Vagina (tissue), 2 donors: ENCODE measurements at places on chromosomes 12 and 14.

DNA sequence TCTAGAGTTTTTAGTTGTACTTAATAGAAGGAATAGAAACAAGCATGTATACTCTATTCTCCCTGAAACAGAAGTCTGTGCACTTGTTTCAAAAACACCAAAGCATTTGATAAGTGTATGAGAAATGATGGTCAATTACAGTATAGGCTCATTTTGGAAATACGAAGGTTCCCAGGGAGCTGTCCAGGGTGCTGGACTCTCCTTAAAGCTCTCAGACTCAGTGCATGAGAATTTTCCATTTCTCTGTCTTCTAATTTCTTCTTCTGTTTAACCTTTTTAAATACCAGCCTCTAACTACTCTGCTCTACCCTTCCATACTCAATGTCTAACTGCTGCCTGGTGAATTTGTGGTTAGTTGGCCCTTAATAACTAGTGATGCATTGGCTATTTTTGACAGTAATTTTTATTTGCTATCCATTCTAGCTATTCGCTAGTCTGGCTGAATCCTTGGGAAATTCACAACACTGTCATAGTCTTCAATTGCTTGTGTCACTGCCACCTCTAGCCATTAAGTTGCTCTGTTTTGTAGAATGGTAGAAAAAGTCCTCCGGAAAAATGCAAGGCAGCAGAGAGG, 229.2 kb downstream of the NRXN3 start:
- no peak for DNase-seq
- no peaks in the 10 kb centered on the region for H3K4me1 ChIP-seq
- no peak overlapping the region for H3K27ac ChIP-seq
- H3K4me3 ChIP-seq: no peak overlapping the region

DNA sequence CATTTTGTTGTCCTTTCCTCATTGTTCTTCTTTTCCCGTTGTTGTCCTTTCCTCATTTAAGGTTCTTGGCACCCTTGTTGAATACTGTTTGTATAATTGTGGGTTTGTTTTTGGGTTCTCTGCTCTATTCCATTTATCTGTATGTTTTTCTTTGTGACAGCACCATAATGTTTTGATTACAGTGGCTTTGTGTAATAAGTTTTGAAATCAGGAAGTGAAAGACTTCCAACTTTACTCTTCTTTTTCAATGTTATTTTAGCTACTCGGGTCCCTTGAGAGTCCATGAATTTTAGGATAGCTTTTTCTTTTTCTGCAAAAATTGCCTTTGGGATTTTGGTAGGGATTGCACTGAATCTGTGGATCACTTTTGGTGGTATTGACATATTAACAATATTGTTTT, 28.1 kb downstream of the ETNK1 start:
- no peaks in the 10 kb centered on the region for H3K27me3 ChIP-seq
- H3K4me3 ChIP-seq: no peak overlapping the region
- H3K4me1 ChIP-seq: peaks cover 23% of the 10 kb centered on the region
- DNase-seq: no peak
- no peaks in the 10 kb centered on the region for H3K36me3 ChIP-seq

DNA sequence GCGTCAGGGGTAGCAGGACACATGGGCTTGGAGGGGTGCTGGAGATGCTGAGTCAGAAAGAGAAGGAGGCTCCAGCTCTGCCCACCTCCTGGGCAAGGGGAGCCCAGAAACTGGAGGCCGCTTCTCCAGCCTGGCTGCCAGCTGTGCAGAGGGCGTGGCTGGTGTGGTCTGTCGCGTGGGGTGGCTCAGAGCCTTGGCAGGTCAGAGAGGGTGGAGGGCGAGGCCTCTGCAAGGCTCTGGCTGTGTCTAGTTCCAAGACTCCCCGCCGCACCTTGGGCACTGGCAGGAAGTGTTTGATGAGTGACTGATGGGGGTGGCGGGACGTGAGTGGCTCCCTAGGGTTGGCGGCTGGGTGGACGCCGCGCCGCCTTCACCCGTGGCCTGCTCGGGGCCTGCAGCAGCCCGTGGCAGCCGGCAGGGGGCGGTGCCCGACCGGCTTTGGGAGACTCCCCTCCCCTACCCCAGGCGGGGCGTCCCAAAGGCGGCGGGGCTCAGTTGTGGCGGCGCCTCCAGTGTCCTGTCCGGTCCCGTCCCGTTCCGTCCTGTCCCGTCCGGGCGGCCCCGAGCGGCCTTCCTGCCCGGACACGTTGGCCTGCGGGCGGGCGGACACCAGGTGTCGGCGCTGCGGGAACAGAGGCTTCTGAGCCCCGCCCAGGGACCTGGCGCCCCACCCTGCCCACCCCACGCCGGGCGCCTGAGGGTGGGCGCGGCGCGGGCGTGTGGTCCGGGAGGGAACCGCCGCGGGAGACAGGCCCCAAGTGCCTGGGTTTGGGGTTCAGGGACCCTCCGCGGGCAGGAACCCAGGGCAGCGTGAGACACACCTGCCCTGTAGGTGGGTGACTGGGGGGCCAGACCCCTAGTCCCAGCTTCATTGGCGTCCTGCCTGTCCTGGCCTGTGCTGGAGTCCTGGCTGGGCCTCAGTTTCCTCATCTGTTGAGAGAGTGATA, 39.7 kb downstream of the KRT80 start:
- H3K27ac ChIP-seq: peak overlapping the region; percentile 98
- H3K4me1 ChIP-seq: peaks cover 76% of the 10 kb centered on the region
- H3K27me3 ChIP-seq: no peaks in the 10 kb centered on the region
- no peak for DNase-seq
- no peaks in the 10 kb centered on the region for H3K36me3 ChIP-seq
- H3K4me3 ChIP-seq: peak overlapping the region; percentile 27

- H3K27ac ChIP-seq: no peak overlapping the region
- no peak overlapping the region for H3K4me3 ChIP-seq
- no peaks in the 10 kb centered on the region for H3K27me3 ChIP-seq
- no peaks in the 10 kb centered on the region for H3K36me3 ChIP-seq
Observed at GRCh38 chr14:95620659-95621059, 65.6 kb upstream of the TCL1B start.

- peaks cover 52% of the 10 kb centered on the region for H3K4me1 ChIP-seq
- peak overlapping the region; percentile 94 for H3K27ac ChIP-seq
- H3K36me3 ChIP-seq: no peaks in the 10 kb centered on the region
- no peak for DNase-seq
- H3K4me3 ChIP-seq: peak overlapping the region; percentile 85
- no peaks in the 10 kb centered on the region for H3K27me3 ChIP-seq
Observed at GRCh38 chr12:123233505-123234308, 471 bp downstream of the MTRFR start.

DNA sequence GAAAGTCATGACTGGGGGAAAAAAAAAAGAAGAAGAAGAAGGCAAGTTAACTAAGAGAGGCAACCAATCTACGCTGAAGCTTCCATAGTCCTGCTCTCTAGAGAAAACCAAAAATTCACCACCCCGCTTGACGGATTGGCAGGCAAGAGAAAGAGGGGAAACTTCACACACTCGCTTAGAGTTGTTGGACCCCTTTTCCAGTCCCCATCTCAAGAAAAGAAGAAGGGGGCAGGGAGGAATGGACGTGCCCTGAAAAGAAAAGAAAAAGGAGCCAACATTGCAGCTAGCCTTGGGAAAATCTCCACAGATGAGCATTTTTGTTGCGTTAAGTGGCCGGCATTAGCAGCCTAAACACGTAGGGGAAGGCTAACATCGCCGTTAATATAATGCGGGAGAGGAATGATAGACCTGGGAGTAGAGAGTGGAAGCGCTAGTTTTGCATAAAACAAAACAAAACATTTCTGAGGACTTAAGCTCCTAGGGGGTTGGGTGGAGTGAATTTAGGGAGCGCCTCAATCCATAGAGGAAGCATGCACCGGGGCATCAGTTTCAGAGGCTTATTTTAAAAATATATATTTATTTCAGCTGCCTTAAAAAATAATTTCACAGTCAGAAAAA, 11.3 kb upstream of the FOXG1 start:
- peaks cover 7% of the 10 kb centered on the region for H3K27me3 ChIP-seq
- H3K4me1 ChIP-seq: peaks cover 10% of the 10 kb centered on the region
- no peak overlapping the region for H3K27ac ChIP-seq
- DNase-seq: no peak

- DNase-seq: no peak
- no peaks in the 10 kb centered on the region for H3K27me3 ChIP-seq
- no peak overlapping the region for H3K4me3 ChIP-seq
- peaks cover 11% of the 10 kb centered on the region for H3K4me1 ChIP-seq
Observed at GRCh38 chr12:28536088-28536487, 345.8 kb downstream of the CCDC91 start.
